ENCODE measurements at places on chromosomes 3 and 15.

DNA sequence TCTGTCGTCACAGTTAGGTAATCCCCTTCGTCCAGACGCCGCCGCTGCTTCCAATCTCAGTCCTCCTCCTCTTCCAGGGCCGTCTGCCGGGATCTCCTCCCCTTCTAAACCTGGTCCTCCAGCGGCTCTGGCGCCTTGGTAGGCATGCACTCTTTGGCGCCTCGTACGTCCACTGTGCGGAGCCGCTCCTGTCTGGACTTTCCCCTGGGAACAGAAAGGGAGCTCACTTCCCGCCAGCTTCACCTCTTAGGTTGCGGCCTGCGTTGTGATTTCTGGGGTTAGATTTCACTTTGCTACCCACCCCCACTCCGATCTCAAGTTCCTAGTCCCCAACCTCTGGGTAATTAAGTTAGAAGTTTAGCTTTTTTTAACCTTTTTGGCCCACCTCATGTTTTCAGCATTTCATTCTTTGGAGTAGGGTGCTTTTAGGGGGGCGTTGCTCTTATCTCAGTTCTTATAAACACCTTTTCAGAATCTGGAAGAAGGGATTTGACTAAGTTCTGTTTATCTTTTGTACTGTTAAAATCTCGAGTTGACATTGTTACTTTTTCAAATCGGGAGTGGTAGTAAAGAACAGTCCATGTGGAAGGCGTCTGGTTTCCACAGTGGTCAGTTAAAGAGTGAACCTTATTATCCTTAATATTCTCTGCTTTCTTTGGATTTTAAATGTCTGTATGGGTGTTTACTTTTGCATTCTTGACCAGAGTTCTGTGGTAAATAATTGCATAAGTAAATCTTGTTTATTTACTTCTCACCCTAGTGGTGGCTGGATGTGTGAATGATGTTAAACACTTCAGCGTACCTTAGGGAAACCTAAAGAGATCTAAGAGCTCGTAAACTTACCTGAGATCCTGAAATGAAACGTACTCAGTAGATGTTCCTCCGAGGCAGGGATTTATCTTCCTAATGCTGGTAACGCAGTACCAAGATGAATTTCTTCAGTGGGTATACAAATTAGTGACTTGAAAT lies 611 bp downstream of the CTDSPL2 start:
- no peak for DNase-seq

- no peak for DNase-seq
These were observed 21.9 kb upstream of the THSD4 start for GRCh38 chr15:71093054-71094024.

GRCh38 chr15:98144388-98144787 lies 183.9 kb downstream of the ARRDC4 start:
- DNase-seq: no peak

DNA sequence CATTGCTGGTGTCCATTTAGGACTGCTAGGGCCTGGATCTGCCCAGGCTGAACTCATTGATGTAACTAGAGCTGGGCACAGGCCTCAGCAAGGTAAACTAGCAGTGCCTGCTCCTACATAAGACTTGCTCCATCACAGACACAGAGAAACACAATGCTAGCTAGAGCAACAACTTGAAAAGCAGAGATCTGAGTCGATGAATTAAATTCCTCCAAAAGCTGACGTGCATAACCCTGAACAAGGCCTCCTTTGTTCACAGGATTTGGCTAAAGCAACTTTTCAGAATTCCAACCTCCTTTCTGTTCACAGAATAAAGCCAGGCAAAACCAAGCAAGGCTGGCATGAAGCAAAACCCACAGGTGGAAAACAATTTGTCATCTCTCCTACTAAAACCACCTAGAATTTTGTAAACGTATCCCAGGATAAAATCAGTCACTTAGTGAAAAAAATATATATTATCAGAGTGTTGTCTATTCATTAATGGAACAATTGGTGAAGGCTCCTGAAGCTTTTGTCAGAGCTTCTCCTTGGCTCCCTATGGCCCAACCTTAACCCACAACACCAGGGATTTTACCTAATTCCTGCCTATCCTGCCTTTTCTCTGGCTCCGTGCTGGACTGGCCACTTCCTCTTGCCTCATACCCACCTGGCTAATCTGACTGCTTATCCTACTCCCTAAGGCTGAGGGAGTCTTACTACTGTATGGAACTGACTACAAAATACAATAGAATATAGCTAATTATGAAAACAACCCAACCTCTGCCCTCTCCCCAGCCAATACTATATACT lies 39.9 kb downstream of the PLCH1 start:
- no peak for DNase-seq

DNA sequence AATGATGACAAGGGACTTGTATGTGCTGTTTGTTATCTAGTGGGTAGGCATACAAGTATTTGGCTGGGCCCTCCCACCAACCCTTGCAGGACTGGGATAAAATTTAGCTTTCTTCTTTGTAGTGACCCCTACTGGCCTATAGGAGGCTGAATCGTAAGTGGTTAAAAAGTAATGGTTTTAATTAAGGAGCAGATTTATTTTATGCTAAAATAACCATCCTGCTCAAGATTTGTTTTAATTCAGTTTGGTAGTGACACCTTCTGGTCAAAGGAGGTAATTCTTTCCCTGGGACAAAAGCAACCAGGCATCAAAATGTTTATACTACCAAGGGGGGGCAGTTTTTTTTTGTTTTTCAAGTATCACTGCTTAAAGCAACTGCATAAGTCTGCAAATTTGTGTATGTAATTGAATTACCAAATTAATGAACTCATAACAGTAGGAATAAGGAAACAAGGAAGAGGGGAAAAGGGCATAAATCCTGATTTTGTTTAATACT lies 70.7 kb downstream of the TOP2B start:
- DNase-seq: no peak

DNA sequence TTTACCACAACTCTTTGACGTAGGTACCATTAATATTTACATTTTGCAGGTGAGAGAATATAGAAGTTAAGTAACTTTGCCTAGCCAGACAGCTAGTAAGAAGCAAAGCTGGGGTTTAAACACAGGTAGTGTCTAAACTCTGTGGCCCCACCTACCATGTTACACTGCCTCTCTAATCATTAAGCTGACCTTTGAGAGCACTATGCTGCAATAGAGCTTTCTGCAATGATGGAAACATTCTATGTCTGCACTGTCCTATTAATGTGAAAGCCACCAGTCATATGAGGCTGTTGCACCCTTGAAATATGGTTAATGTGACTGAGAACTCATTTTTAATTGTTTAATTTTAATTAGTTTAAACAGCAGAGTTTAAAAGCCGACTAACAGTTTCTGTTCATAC lies 6.3 kb upstream of the RARB start:
- DNase-seq: no peak

All from stimulated activated CD8-positive, alpha-beta memory T cell treated with anti-CD3 and anti-CD28 coated beads, Interleukin-12 subunit alpha, Interleukin-12 subunit beta, amount 100 ng/mL, for 1 hour (primary cell).